ENCODE measurements at places on chromosomes 7 and 10.

- DNase-seq = no peak
Measured at GRCh38 chr10:124356701-124357560, 61.8 kb downstream of the OAT start.

DNA sequence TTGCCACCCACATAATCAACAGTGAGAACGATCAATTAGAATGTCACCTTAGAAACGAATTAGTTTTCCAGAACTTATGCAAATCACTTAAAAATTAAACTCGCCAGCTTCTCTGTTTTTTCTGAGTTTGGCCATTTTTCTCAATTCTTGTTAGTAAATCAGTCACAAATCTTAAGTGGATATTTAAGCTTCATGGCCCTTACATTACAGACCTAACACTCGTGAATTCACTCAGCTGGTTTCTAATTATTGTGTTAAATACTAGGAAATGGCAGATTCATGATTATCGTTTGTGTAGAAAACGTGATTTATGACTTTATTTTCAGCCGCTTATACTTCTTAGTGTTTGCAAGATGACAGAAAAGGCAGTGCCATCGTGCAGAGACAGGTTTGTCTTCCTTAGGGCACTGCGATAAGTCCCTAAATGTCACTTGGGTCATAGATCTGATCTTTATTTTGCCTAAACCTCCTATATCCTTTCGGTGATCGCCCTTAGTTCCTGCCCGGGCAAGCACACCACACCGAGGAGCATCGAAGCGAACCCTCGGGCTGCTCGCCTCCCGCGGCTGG lies 587 bp upstream of the CELF2 start:
- no peak for DNase-seq

- no peak for DNase-seq
Measured at GRCh38 chr7:70415179-70415972, 716.6 kb upstream of the GALNT17 start.

DNA sequence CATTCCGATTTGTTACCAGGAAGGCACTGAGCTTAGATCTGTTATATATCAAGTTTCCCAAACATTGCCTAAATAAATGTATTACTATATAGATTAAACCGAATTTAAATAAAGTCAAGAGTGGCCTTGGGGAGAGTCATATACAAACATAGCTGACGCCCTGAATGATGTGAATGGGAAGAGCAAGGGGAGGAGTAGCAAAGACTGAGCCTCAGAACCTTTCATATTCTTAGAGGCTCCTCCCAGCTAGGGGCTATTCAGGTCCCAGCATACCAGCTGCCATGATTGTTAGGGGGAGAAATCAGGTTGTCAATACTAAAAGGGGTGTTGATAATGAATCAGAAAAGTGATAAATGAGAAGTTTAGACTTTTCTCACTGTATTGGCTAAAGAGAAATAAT lies 64.7 kb upstream of the ITGB1 start:
- DNase-seq = no peak

Data from type B pancreatic cell (in vitro differentiated cells).